Activated T-helper 1 cell treated with anti-CD3 and anti-CD28 coated beads, Interleukin-12 subunit alpha, Interleukin-12 subunit beta, Interleukin-2, Interleukin-4 antibody, amounts not matched to agents 30 ng/mL and 10 ng/mL and 1 ng/mL, durations not matched to agents 14 hours and 24 hours and 36 hours (primary cell): ENCODE measurements at places on chromosomes 7 and 10.

DNA sequence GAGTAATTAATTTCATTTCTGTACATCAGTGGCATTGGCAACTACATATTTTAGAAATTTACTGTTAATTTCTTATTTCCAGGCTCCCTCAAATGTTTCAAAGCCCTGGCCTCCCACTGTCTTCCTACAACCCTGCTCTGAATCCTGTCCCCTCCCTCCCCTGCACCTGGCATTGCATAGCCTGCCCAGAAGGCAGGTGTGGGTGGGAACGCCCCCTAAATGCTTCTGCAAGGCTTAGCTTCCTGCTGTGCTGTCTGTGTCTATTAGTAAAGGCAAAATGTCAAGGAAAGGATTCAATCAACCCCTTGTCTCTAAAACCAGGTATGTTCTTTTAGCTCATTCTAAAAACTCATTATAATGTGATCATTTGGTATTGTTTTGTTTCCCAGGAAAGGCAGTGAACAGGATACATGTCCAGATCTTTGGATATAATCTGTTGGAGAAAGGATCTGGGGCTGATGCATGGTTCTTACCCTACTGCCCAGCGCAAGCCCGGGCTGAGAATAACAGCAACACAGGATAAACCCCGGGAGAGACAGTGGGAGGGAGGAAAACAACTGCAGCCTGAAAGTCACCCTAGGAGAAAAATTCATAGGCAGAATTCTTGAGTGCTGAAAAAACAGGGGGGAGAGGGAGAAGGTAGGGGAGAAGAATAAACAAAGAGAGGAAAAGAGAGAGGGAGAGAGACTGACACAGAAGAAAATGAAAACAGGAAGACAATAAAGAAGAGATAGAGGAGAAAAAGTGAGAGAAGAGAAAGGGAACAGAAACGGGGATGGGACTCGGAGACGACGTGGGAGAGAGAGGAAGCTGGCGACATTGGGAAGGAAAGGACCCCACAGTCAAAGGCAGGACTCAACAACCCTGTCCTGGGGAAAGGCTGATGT lies 589 bp downstream of the ZNF488 start:
- no peak for DNase-seq

DNA sequence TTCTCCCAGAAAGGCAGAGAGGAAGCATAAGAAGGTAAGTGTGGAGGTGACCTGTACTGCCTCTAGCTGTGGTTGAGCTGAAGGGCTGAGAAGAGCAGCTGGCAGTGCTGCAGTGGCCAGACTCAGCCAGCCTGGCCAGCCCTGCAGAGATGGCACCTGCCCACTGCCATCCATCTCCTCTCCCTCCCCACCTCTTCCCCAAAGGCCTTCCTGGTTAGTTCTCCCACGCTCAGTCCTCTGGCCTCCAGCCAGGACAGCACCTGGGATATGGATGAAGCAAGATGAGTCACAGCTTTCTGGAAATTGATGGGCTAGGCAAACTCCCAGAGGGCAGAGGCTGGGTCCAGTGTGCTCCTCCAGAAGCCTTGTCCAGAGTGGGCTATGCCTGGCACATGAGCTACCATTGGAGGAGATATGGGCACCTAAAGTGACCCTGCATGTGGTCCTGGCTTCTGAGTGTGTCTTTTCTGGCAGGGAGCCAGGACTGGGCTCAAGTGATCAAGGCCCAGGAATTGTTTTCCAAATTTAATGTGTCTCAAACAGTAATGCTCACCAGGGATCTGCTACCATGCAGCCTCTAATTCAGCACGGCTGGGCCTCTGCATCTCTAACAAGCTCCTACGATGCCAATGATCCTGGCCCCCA lies 81.0 kb upstream of the CACUL1 start:
- no peak for DNase-seq

- peak; percentile 71 for DNase-seq
Observed at GRCh38 chr7:126700807-126701604, 551.7 kb downstream of the GRM8 start.

- DNase-seq = no peak
Observed at GRCh38 chr7:50552139-50552538, 13.1 kb downstream of the DDC start.

DNA sequence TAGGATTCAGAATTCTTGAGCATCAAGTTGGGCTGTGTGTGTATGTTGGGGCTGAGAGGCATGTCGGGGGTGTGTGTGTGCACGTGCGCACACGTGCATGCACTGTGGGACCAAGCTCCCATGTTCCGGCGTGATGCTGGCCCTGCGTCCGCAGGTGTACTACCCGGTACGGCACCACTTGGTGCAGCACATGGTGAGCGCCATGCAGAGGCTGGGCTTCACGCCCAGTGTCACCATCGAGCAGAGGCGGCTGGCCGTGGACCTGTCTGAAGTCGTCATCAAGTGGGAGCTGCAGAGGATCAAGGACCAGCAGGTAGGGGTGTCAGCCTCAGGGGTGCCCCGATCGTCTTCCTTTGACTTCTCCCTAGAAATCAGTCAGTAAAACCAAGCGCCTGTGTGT lies 77.7 kb downstream of the TRRAP start:
- DNase-seq = no peak

GRCh38 chr7:74037609-74038008 lies 9.6 kb downstream of the ELN start:
- DNase-seq = no peak

GRCh38 chr7:727806-728460 lies 852 bp upstream of the PRKAR1B start:
- no peak for DNase-seq

- no peak for DNase-seq
Observed at GRCh38 chr7:90532231-90532929, 62.9 kb downstream of the PTTG1IP2 start.

DNA sequence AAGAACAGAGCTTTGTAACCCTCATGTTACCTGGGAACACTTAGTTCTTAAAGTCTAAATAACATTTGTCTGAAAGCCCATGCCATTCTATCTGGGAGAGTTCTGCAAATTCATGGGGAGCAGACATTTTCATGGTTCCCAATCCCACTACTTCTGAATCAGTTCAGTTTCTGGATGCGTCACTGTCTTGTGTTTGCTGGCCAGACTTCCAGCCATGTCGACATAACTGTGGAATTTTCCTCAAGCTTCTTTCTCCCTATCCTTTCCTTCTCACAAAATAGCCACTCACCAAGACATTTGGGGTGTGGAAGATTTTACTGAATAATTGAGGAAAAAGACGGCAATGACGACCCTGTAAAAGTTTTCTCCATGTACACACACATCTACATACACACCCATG lies 272.5 kb downstream of the NEBL start:
- DNase-seq = no peak
